GM10248 (cell line): ENCODE measurements at places on chromosomes 6 and 20.

GRCh38 chr6:15511248-15512125, 151.3 kb downstream of the DTNBP1 start:
- DNase-seq, result no peak

- no peak for DNase-seq
Observed at GRCh38 chr6:100695445-100695844, 185.7 kb downstream of the ASCC3 start.

DNA sequence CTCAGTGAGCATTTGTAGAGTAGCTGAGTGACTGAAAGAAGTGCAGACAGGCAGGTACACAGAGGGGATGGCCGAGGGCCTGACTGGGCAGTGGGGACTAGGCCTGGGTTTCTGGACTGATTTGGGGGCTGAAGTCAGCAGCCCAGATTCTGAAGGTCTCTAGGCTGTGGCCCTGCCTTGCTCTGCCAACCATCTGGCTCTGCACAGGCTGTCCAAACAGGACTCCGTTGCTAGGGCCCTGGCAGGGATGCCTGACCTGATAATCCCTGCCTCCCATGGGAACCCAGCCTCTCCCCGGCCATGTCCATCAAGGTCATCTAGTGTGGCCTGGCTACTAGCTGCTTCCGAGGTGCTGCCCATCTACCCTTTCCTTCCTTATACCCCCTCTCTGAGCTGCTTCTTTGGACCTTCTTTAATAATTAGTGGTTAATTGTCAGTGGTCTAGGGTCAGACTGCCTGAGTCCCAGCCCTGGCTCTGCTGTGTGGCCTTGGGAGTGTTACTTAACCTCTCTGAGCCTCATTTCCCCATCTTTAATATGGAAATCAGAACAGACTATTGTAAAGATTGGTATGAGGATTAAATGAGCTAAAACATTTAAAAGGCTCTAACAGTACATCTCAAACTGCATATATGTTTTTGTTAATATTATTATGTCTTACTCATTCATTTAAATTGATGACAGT, 137.9 kb downstream of the VEGFA start:
- DNase-seq, result no peak

DNA sequence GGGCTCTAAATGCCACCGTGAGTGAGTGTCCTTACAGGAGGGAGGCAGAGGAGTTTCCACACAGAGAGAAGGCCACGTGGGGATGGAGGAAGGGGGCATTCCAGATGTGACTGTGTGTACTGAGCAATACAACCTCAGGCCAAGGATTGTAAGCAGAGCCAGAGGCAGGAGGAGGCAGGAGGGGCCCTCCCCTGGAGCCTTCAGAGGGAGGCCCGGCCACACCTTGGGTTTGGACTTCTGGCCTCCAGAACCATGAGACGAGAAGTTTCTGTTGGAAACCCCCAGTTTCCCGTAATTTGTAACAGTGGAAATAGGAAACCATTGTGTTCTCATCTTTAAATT, 9.3 kb upstream of the KIF25 start:
- no peak for DNase-seq

- no peak for DNase-seq
Observed at GRCh38 chr20:64102647-64103354, 4.6 kb downstream of the NPBWR2 start.

DNA sequence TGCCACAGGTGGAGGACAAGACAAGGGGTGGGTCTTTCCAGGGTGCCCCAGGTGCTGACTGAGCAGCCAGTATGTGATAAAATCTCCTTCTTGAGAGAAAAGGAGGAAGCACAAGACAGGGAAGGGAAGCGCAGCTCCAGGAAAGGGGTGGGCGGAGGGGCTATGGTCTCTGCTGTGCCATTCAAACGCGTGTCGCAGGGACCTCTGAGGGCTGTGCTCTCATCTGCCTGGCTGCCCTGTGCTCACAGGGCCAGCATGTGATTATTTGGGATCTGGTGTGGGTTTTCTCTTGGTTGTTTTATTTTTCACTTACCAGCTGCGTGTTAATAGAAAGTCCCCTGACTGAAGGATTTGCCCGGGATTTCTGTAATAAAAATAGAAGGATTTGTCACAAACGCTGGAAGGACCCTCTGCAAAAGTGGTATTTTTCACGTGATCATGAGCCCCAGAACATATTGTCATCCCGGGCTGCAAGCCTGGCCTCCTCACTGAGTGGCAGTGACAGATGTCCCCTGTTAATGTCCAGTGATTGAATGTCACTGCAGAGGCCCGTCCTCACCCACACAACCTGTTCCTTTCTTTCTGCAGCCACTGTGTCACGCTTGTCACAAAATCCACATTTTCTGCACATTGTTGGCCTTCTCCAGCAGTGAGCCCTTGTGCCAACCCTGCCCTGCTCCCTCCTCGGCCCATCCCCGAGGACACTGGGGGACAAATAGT, 35.0 kb upstream of the VSX1 start:
- no peak for DNase-seq

DNA sequence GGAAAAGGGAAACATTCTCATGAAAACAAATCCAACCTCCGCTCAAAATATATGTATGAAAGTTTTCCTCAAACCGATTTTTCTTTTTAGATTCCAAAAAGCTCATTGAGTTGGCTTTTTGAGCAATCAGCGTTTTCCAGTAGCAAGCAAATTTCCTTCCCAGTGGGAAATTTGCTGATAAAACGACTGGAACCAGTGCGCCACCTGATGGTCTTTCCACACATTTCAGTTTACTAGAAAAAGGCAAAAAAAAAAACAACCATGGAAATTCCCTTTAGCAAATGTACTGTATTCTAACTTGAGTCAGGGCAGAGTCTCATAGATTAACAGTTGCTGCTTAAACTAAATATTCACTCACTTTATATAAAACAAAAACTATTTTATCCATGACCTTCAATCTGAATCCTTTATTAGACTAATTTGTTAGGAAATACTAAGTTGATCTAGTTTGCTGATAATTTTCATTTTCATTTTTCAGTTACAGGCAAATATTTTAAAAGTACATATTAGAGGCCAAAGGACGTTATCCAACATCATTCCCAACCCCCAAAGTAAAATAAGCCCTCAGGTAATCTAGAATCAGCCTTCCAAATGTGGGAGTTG, 271.5 kb downstream of the FOXA2 start:
- no peak for DNase-seq

DNA sequence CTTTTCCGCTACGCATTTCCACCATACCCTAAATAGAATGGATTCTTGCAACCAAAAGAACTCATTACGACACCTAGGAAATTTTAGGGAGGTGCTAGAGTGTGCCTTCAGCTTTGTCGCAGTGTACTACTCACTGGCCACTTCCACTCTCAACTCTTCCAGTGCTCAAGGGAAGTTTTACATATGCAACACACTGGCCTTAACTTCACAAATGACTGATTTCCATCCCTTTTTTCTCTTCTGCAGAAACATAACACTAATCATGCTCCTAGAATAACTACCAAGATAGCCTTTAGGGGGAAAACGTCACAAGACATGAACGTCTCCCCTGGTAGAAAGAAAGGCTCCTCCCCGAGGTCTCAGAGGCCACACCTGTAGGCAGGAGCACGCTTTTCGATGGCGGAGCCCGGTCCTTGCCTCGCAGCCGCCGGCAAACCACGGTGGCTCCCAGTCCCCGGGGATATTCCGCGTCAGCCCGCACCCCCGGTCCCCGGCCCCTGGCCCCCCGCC, 584 bp downstream of the LYRM4 start:
- DNase-seq, result peak; percentile 83

GRCh38 chr20:16106191-16106849, 466.9 kb downstream of the KIF16B start:
- DNase-seq, result no peak

DNA sequence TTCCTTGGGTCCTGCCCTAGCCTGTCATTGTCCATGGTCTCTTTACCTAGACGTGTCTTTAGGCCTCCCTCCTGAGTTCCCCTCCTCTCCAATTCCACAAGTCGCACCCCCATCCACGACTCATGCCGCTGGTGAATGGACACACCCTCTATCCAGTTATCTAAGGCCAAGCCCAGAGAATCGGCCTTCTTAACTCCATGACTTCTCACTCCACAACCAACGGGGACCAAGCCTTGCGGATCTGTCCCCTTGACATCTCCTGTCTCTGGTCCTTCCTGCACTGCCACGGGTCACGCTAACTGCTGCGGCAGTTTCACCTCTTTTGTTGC, 7.0 kb upstream of the RREB1 start:
- no peak for DNase-seq

DNA sequence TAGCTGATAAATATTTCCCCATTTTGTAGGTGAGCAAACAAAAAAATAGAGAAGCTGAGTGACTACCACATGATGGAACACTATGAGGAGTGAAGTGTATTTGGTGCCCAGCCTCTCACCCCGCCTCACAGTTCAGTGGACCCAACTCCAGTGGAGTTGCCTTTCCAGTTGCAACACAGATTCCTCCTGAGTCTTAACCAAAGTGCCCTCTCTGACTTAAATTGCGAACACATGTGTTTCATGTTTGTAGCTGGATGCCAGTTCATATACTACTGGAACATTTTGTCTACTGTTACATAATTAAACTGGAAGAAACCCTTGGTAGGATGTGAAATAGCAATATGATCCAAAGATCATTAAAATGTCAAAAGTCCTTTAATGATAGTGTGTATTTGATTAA, 448.9 kb downstream of the COL12A1 start:
- no peak for DNase-seq

DNA sequence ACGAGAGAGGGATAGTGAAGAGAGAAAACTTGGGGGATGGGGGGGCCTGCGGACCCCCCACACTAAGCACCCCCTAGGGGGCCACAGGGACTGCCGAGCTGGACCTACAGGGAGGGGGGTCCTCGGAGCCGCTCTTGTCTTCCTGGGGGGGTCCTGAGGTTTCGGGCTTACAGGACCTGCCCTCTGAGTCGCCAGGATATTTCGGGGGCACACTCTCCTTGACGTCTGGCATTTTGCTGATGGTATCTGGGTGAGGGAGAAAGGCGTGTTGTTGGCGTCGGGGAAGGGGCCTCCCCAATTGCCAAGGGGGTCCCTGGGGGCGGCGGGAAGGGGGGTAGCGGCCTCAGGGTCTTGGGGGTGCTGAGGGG, 516 bp downstream of the TCP11 start:
- no peak for DNase-seq

GRCh38 chr6:45488889-45489288, 111.2 kb upstream of the SUPT3H start:
- no peak for DNase-seq

- DNase-seq, result no peak
Observed at GRCh38 chr6:111829998-111830397, 43.3 kb downstream of the FYN start.
